ENCODE measurements at places on chromosomes 5 and 9. TPM values are rescaled to one million over a fixed set of nuclear protein-coding genes. Genes with fewer than 3 reads are reported as not detected.

TMEM174 gene
- 4.3 TPM for total RNA-seq

F2R gene
- total RNA-seq: 13.5 TPM

ZFP2 gene
- total RNA-seq: 8.7 TPM

PRRX2 gene
- 10.4 TPM for total RNA-seq

PCDHGA4 gene
- 6.0 TPM for total RNA-seq

SUSD3 gene
- total RNA-seq: not detected

RMI1 gene
- total RNA-seq: 8.2 TPM

STOML2 gene
- 49.1 TPM for total RNA-seq

CYSRT1 gene
- total RNA-seq: 0.96 TPM

CYLC2 gene
- 15.9 TPM for total RNA-seq

OR1J2 gene
- 1.2 TPM for total RNA-seq

FREM1 gene
- 24.6 TPM for total RNA-seq

IFNA21 gene
- total RNA-seq: 18.5 TPM

ZNF189 gene
- total RNA-seq: 27.9 TPM

PNPLA7 gene
- 4.3 TPM for total RNA-seq

TRIM7 gene
- 2.2 TPM for total RNA-seq

IL11RA gene
- 53.2 TPM for total RNA-seq

ARAP3 gene
- 5.3 TPM for total RNA-seq

FKBP15 gene
- 17.8 TPM for total RNA-seq

HIGD2A gene
- total RNA-seq: 37.8 TPM

TOMM5 gene
- 147 TPM for total RNA-seq

BNIP1 gene
- 15.4 TPM for total RNA-seq

ENTREP1 gene
- 10.6 TPM for total RNA-seq

SMIM15 gene
- 47.7 TPM for total RNA-seq

NSG2 gene
- not detected for total RNA-seq

UBE2QL1 gene
- total RNA-seq: 0.72 TPM

PBX3 gene
- 64.0 TPM for total RNA-seq

FBXW11 gene
- total RNA-seq: 61.4 TPM

STPG3 gene
- total RNA-seq: 1.9 TPM

MLANA gene
- 1.2 TPM for total RNA-seq

NKD2 gene
- 1.9 TPM for total RNA-seq

MACROH2A1 gene
- 82.1 TPM for total RNA-seq

SPAAR gene
- 1.4 TPM for total RNA-seq

PCDHGB5 gene
- 15.4 TPM for total RNA-seq

MVB12B gene
- 6.7 TPM for total RNA-seq

PCDHB10 gene
- total RNA-seq: 5.5 TPM

MCIDAS gene
- not detected for total RNA-seq

TMOD1 gene
- total RNA-seq: 3.4 TPM

LCN10 gene
- 2.2 TPM for total RNA-seq

F2RL2 gene
- 0.96 TPM for total RNA-seq

ANXA6 gene
- 293 TPM for total RNA-seq

CAMK4 gene
- 12.0 TPM for total RNA-seq

MSX2 gene
- total RNA-seq: 8.2 TPM

SPATA31C1 gene
- 1.2 TPM for total RNA-seq

AQP7 gene
- total RNA-seq: 0.48 TPM

STK32A gene
- total RNA-seq: 42.1 TPM

SLC6A19 gene
- 0.48 TPM for total RNA-seq

CKMT2 gene
- total RNA-seq: 0.48 TPM

ARHGEF28 gene
- total RNA-seq: 13.7 TPM

FBP1 gene
- total RNA-seq: not detected

SMIM33 gene
- total RNA-seq: 0.72 TPM

VAV2 gene
- 12.8 TPM for total RNA-seq

SELENOP gene
- total RNA-seq: 148 TPM

C5orf58 gene
- 1.7 TPM for total RNA-seq

LECT2 gene
- total RNA-seq: not detected

PCDHA5 gene
- total RNA-seq: 8.4 TPM

SERF1A gene
- 35.2 TPM for total RNA-seq

LCN15 gene
- total RNA-seq: 2.2 TPM
